ENCODE measurements at places on chromosomes 6 and 20.

GRCh38 chr6:77133031-77133430 is 330.3 kb downstream of the HTR1B start:
- no peak for DNase-seq

GRCh38 chr20:62368392-62368975 is 1.4 kb upstream of the LAMA5 start:
- no peak for DNase-seq

DNA sequence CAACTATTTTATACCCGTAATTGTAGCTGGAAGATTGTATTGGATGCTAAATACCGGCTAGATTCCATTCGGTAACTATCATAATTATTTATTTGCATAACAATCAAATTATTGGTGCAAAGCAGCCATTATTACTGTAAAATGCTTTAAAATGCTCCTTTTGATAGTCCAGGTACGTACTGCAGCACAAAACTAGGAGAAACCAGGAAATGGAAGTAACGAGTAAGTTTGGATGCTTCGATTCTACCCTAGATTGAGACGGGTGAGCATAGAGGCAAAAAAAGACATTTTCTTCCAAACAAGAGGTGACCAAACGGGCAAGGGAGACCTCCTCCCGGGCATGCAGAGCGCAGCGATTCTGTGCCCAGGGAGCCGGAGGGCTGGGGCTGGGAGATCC is 469 bp upstream of the XRN2 start:
- DNase-seq: no peak

DNA sequence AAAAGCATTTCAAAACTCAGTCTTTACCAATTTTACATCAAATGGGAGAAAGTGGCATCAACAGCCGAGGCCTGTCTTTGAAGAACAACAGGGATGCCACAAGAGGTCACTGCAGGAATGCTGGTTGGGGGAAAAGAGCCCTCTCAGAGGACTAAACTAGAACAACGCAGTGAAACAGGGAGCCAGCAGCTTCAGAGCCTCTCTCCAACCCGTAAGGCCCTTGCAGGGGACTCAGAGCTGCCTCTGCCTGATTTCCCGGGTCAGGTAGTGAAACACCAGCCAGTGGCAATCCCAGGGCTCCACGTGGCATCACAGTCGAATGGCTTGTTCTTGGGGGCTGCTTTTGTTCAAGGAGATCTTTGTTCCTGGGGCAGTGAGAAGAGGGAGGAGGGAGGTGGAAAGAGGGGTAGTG is 55.0 kb upstream of the KCNK16 start:
- DNase-seq: peak; percentile 45

GRCh38 chr6:25414168-25414567 is 135.0 kb downstream of the CARMIL1 start:
- no peak for DNase-seq

- no peak for DNase-seq
Measured at GRCh38 chr20:16982091-16982726, 234.1 kb downstream of the OTOR start.

DNA sequence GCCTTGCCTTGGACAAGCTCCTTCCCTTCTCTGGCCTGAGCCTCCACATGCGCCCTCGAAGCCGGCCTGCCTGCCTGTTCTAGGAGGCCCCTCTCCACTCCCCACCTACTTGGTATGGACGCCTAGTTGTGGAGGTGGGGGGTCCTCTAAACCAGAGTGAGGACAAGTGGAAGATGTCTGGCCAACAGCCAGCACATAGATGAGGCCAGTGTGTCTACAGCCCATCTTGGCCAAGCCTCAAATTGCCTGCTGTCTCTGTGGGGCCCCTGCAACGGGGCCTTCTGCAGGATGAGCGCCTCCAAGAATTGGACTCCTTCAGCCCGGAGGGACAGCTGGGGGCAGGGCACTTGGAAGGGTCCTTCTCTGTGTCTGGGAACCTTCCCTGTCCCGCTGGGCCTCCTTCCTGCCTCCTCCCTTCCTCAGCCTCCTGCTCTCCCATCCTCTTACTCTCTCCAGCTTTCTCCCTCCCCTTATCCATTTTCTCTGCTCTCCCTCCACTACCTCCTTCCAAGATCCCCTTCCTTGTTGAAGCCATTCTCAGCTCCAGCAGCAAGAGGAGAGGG is 1.6 kb downstream of the MDFI start:
- DNase-seq: peak; percentile 85

Data from smooth muscle cell of the brain vasculature (primary cell).